B cell (primary cell): ENCODE measurements at places on chromosomes 6 and 20. TPM values are rescaled to one million over a fixed set of nuclear protein-coding genes. Genes with fewer than 3 reads are reported as not detected.

- no peaks in the 10 kb centered on the region for H3K27me3 ChIP-seq
- no peak overlapping the region for H3K27ac ChIP-seq
- H3K36me3 ChIP-seq = no peaks in the 10 kb centered on the region
- no peak for DNase-seq
Measured at GRCh38 chr6:162184465-162184864, 543.1 kb downstream of the PRKN start.

DNA sequence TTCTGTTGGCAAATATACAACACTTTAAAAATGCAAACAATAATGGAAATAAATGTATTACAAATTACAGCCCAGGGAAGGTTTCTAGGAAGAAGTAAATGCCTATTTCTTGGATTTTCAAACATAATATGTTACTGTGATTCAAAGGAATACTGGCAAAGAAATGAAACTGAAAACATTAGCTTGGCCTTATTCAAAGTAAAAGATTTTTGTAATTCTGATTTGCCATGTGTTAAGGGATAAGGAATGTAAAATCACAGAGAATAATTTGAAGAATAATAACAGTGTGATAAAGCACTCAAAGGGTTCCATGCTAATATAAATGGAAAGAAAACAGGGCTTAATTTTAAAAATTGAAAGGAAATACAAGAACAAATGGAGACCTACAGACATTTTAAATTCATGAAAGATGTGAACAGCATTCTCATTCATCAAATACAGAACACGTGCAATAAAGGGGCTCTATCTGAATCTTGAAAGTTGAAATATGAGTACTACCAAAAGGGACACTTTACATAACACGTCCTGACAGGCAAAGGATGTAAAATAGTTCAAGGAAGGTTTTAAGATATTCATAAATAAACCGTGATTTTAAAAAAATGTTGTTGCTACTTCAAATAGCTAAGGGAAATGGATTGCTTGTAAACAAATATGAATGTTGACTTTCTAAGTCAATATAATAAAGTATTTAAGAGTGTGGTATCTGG, 138.1 kb downstream of the RFPL4B start:
- H3K36me3 ChIP-seq = no peaks in the 10 kb centered on the region
- H3K4me3 ChIP-seq = no peak overlapping the region
- no peak overlapping the region for H3K27ac ChIP-seq

GRCh38 chr6:151389618-151390275, 1.6 kb downstream of the ZBTB2 start:
- no peak for DNase-seq
- H3K27me3 ChIP-seq = no peaks in the 10 kb centered on the region
- H3K27ac ChIP-seq = peak overlapping the region; percentile 89
- no peaks in the 10 kb centered on the region for H3K36me3 ChIP-seq
- H3K4me3 ChIP-seq = peak overlapping the region; percentile 92

The OOEP gene
- 0.25 and 0.70 TPM in 2 replicates for polyA plus RNA-seq

DNA sequence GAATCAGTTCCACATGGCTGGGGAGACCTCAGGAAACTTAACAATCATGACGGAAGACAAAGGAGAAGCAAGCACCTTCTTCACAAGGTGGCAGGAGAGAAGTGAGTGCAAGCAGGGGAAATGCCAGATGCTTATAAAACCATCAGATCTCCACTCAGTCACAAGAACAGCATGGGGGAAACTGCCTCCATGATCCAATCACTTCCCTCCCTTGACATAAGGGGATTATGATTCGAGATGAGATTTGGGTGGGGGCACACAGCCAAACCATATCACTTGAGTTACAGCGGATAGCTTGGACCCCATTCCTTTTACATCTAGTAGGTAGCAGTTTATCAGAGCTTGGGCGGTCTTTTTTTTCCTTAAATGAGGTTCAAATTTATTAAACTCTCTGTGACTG, 19.1 kb downstream of the AFDN start:
- H3K4me1 ChIP-seq = no peaks in the 10 kb centered on the region
- H3K27ac ChIP-seq = no peak overlapping the region
- no peaks in the 10 kb centered on the region for H3K27me3 ChIP-seq

The CST5 gene
- not detected in 2 replicates for polyA plus RNA-seq

The AGER gene
- polyA plus RNA-seq = 29.9 and 31.6 TPM in 2 replicates

DNA sequence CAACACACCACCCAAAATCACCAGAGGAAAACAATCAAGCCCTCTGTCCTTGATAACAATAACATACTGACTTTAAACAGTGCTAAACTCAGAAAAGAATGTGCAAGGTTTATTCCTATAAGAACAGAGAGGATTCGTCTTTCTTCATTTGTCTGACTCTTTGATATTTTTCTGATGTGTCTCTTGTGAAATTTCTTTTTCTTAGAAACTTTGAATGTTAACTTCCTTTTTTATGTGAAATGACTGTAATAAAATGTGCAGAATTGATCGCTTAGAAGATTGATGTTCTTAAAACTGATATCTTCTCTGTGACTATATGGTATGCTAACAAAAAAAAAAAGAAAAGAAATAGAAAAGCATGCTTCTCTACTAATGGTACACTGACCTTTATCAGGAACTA, 947.4 kb upstream of the CITED2 start:
- DNase-seq = no peak
- no peaks in the 10 kb centered on the region for H3K27me3 ChIP-seq
- no peaks in the 10 kb centered on the region for H3K36me3 ChIP-seq
- peaks cover 2% of the 10 kb centered on the region for H3K4me1 ChIP-seq

GRCh38 chr6:143692696-143693095, 14.9 kb downstream of the PHACTR2 start:
- no peak for DNase-seq
- no peaks in the 10 kb centered on the region for H3K36me3 ChIP-seq
- no peaks in the 10 kb centered on the region for H3K4me1 ChIP-seq
- no peak overlapping the region for H3K27ac ChIP-seq

- no peaks in the 10 kb centered on the region for H3K27me3 ChIP-seq
- no peak for DNase-seq
- H3K4me1 ChIP-seq = peaks cover 11% of the 10 kb centered on the region
- H3K36me3 ChIP-seq = no peaks in the 10 kb centered on the region
- no peak overlapping the region for H3K27ac ChIP-seq
Measured at GRCh38 chr6:5781966-5782556, 224.7 kb downstream of the NRN1 start.

The RAB23 gene
- 0.10 and 0.12 TPM in 2 replicates for polyA plus RNA-seq

GRCh38 chr6:112933947-112934346, 586.8 kb downstream of the RFPL4B start:
- H3K27ac ChIP-seq = no peak overlapping the region
- no peak for DNase-seq
- peaks cover 12% of the 10 kb centered on the region for H3K4me1 ChIP-seq
- no peaks in the 10 kb centered on the region for H3K36me3 ChIP-seq
- H3K27me3 ChIP-seq = no peaks in the 10 kb centered on the region

GRCh38 chr20:48146308-48146707, 361.0 kb upstream of the SULF2 start:
- H3K4me3 ChIP-seq = no peak overlapping the region
- no peak for DNase-seq
- H3K27me3 ChIP-seq = peaks cover 5% of the 10 kb centered on the region
- no peaks in the 10 kb centered on the region for H3K36me3 ChIP-seq
- H3K4me1 ChIP-seq = no peaks in the 10 kb centered on the region

GRCh38 chr6:159099961-159100360, 55.2 kb upstream of the TAGAP start:
- H3K27ac ChIP-seq = peak overlapping the region; percentile 98
- H3K4me3 ChIP-seq = no peak overlapping the region
- H3K36me3 ChIP-seq = no peaks in the 10 kb centered on the region
- no peak for DNase-seq
- no peaks in the 10 kb centered on the region for H3K27me3 ChIP-seq

The TCP11 gene
- polyA plus RNA-seq = not detected in 2 replicates

The MCCD1 gene
- polyA plus RNA-seq = not detected in 2 replicates

The TTLL9 gene
- 0.76 and 1.1 TPM in 2 replicates for polyA plus RNA-seq

The RAB5IF gene
- polyA plus RNA-seq = 69.4 and 95.0 TPM in 2 replicates

DNA sequence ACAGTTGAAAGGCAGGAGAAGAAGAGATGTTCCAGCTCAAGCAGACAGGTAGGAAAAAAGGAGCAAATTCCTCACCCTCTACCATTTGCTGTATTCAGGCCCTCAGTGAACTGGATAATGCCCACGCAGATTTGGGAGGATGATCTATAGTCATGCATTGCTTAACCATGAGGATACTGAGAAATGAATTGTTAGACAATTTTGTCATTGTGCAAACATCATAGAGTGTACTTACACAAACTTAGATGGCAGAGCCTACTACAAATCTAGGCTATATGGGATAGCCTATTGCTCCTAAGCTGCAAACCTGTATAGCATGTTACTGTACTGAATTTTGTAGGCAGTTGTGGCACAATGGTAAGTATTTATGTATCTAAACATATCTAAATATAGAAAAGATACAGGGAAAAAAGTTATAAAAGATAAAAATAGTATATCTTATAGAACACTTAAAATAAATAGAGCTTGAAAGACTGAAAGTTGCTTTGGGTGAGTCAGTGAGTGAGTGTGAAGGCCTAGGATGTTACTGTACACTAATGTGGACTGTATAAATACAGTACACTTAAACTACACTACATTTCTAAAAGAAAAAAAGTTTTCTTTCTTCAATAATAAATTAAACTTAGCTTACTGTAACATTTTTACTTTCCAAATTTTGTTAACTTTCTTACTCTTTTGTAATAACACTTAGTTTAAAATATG, 672.3 kb downstream of the UTRN start:
- DNase-seq = no peak
- no peaks in the 10 kb centered on the region for H3K4me1 ChIP-seq
- no peaks in the 10 kb centered on the region for H3K36me3 ChIP-seq
- H3K27ac ChIP-seq = no peak overlapping the region
- H3K27me3 ChIP-seq = peaks cover 2% of the 10 kb centered on the region

DNA sequence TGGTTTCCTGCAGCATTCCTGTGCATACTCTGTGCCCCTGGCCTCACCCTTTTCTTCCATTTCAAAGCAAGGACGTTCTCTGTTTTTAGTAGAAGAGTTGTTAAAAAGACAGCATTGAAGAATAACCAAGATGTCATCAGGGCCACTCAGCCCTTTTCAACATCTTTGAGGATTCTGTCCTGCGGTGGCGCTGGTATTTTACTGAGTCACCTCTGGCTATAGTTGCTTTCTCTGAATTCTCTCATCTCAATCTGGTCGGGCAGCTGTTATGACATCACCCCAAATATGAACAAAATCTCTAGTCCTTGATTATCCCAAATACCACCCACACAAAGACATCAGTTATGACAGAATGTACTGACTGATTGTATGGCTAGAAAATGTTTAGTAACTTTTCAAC, 204.2 kb downstream of the GRIK2 start:
- no peaks in the 10 kb centered on the region for H3K4me1 ChIP-seq
- no peaks in the 10 kb centered on the region for H3K36me3 ChIP-seq
- H3K27me3 ChIP-seq = no peaks in the 10 kb centered on the region
- no peak overlapping the region for H3K4me3 ChIP-seq

- no peaks in the 10 kb centered on the region for H3K4me1 ChIP-seq
- H3K27ac ChIP-seq = no peak overlapping the region
- H3K4me3 ChIP-seq = no peak overlapping the region
Measured at GRCh38 chr6:80287607-80288006, 181.1 kb downstream of the BCKDHB start.

The PSORS1C2 gene
- polyA plus RNA-seq = not detected in 2 replicates

The ULBP1 gene
- polyA plus RNA-seq = 0.04 and 0.48 TPM in 2 replicates

The SLC17A1 gene
- polyA plus RNA-seq = not detected in 2 replicates

The TRIM40 gene
- polyA plus RNA-seq = not detected in 2 replicates

DNA sequence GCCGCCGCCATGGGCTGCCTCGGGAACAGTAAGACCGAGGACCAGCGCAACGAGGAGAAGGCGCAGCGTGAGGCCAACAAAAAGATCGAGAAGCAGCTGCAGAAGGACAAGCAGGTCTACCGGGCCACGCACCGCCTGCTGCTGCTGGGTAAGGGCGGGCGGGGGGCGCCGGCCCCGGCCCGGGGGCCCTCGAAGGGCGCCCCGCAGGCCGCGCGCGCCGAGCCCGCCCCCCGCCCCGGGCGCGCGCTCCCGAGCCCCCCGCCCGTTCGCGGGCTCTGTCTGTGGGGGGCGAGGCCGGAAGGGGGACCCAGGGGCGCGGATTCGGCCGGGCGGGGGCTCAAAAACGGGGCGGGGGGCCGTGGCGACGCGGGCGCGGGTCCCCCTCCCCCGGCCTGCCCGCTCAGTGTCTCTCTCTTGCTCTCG, 39.2 kb downstream of the GNAS start:
- no peak for DNase-seq
- peak overlapping the region; percentile 94 for H3K27ac ChIP-seq
- H3K4me3 ChIP-seq = peak overlapping the region; percentile 93
- peaks cover 48% of the 10 kb centered on the region for H3K4me1 ChIP-seq
- H3K36me3 ChIP-seq = peaks cover 10% of the 10 kb centered on the region

The STX11 gene
- 14.6 and 14.8 TPM in 2 replicates for polyA plus RNA-seq
